ENCODE measurements at places on chromosomes 11 and 22.

- no peak for DNase-seq
Observed at GRCh38 chr11:115933564-115933963, 429.3 kb upstream of the CADM1 start.

DNA sequence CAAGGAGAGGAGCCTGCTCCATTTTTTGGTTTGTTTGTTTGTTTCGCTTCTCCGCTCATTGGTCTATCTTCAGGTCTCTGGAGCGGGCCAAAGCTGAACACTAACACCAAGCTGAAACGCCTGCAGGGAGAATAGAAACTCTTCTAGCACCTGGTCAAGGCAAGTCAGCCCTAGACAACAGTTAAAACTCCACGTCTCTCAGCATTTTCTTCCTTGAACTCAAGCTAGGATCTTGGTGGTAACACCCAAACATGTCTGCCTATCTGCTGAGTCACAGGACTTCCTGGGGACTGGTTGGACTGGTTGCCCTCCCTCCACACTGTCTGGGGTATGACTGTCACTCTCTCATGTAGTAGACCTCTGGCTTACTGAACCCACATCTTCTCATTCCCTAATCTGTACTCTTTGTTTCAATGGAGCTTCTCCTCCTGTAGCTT lies 23.9 kb upstream of the RBFOX2 start:
- no peak for DNase-seq

- no peak for DNase-seq
Observed at GRCh38 chr22:50446708-50447575, 27.9 kb downstream of the SBF1 start.

DNA sequence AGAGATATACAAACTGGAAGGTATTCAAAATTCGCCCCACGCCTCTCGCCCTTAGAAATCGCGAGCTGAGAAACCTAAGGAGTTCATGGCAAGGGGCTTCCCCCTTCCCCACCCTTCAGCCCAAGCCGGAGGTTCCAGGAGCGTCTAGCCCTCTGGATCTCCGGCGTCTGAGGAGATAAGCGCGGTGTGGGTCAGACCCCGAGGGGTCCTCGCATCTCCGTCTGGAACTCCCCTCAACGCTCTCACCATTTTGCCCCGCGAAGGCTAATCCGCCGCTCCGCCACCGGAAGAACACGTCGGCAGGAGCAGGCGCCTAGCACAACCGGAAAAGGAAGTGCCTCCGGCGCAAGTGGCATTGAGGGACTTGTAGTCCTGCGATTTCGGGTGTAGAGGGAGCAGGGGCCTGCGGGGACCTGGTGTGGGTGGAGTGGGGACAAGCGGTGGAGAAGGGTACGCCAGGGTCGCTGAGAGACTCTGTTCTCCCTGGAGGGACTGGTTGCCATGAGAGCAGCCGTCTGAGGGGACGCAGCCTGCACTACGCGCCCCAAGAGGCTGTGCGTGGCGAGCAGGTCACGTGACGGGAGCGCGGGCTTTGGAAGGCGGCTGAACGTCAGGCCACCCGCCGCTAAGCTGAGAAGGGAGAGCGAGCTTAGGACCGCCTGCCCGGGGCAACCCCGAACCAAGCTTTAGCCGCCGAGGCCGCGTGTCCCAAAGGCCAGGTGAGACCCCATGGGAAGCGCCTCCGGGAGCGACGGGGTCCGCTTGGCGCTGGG lies at the start of the genes FEN1 and TMEM258:
FEN1 (plus strand) TSS at position 602 of the 773 bp plus-strand sequence. CDS start 2,451 bp downstream, outside the sequence.
TMEM258 (minus strand) TSS at position 290 of the 773 bp plus-strand sequence; CDS start at position 249, 41 bp downstream.
- DNase-seq: peak; percentile 80

GRCh38 chr11:73223998-73224730 lies 6.1 kb downstream of the P2RY2 start:
- DNase-seq: no peak

Measured in T follicular helper cell (primary cell).